ENCODE measurements at places on chromosomes 16 and 17. TPM values are rescaled to one million over a fixed set of nuclear protein-coding genes. Genes with fewer than 3 reads are reported as not detected.

Gene COG8
- total RNA-seq = 67.6 TPM

- DNase-seq = no peak
These were observed 18.7 kb upstream of the ADGRG1 start for GRCh38 chr16:57609541-57610401.

DNA sequence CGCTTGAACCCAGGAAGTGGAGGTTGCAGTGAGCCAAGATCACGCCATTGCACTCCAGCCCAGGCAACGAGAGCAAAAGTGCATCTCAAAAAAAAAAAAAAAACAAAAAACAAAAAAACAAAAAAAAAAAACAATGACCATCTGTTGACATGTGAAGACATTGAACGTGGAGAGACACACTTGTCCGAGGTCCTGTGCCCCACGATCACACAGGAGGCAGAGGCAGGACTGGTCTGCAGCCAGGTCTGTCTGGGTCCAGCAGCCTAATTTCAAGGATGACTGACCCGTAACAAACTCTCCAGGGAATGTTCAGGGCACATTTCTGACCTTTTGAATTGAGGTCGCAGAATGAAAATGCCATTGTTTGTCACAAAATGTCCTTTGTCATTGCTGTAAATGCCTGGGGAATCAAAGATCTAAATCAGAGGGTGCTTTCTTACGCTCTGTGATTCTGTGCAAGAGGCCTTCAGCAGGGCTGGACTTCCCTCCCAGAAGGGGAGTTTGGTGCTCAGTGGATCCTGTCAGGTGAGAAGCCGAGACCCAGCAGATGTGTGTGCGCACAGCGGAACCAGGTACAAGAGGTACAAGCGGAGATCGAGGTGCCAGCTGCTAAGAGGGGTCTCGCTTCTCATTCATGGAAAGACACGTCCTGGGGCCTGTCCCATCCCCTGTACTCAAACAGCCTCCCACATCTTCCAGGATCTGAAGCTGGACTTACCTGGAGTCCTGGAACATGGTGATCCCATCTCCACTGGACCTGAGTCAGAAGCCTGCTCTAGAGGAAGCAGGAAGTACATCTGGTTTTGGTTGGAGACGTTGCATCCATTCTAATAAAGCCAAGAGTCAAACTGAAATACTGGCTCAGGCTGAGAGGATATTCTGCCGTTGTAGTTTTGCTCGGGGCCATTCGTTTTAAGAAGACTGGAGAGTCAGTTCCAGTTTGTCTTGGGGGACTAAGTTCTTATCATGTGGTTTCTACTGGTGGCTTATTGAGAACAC, 95.8 kb downstream of the IRF8 start:
- no peak for DNase-seq

DNA sequence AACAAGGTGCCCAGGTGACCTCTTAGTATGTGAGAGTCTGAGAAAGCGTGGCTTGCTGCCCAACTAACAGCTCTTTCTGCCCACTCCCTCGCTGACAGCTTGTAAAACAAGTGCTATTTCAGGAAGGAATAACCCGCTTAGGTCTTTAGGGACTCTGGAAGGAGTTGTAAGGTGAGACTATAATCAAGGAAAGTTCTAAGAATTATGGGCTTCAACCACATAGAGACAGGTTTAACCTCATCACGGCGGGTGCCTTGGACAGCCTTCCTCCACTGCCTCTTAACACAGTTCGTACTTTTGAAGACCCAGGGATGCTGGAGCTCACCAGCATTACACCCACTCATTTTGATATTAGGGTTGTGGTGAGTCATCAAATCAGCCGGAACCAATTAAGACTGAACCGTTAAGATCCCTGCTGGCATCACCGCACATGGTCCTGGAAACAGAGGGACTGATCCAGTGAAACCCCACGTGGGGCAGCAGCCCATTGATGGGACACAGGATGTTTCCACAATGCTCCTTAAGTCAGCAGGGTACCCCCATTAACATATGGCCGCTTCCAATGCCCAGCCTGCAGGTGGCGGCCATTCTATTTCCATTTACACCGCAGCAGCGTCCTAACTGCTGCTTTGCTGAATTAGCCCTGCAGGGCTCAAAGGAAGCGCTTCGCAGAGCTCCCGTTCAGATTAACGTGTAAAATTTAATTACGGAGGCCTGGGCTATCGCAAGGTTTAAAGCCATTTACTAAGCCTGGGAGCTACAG, 176.6 kb upstream of the SDK2 start:
- peak; percentile 18 for DNase-seq

- DNase-seq = no peak
These were observed 7.7 kb downstream of the WFDC1 start for GRCh38 chr16:84302111-84302954.

- no peak for DNase-seq
These were observed 1.7 kb upstream of the HOXB9 start for GRCh38 chr17:48627623-48628521.

DNA sequence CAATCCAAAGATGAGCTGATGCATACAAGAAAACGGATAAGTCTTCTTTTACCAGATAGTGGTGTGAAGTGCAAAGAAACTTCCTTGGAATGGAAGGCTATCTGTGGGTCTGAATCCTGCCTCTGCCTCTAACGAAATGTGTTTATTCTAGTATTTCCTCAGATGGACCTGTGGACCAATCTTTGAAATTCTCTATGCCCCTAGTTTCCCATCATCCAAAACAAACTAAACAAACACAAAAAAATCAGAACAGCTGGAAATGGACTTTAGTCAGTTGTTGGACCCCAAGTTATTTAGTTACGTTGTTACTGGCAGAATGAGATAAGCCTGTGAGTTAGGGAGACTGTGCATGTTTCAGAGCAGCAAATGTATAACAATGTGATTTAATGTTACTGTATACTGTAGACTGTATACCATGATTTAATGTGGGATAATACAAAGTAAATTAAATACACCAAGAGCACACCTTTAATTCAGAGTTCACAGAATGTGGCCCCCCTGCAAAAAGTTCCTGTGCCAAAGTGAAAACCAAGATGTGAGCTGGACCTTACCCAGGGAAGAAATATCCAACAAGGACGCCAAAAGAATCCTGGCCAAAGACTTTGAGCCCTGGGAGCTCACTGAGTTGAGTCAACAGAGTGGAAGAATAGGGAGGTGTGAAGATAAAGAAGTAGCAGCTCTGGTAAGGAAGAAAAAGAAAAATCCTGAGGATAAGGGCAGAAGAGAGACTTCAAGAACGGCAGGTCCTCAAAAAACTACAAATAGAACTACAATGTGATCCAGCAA, 255.2 kb downstream of the CNTNAP4 start:
- no peak for DNase-seq

Gene SOX8
- total RNA-seq = 19.8 TPM

- no peak for DNase-seq
These were observed 69.5 kb downstream of the AIPL1 start for GRCh38 chr17:6365200-6365943.

- peak; percentile 52 for DNase-seq
These were observed at the start of gene KLHL36 for GRCh38 chr16:84647828-84648594. Gene KLHL36, plus strand, starts transcription at chr16:84648511. Its CDS starts 2,357 bp downstream, at chr16:84650868.

All from neural crest cell (in vitro differentiated cells).